ENCODE measurements at places on chromosomes 3 and 15. TPM values are rescaled to one million over a fixed set of nuclear protein-coding genes. Genes with fewer than 3 reads are reported as not detected.

The CATSPER2 gene
- 0.15 TPM for total RNA-seq

The KLHL40 gene
- total RNA-seq = not detected

The USP50 gene
- not detected for total RNA-seq

The SLC51B gene
- not detected for total RNA-seq

The HYKK gene
- total RNA-seq = 7.4 TPM

The DPPA2 gene
- not detected for total RNA-seq

The SPATA12 gene
- under 0.01 TPM for total RNA-seq

The GAP43 gene
- total RNA-seq = 0.50 TPM

The IL5RA gene
- total RNA-seq = not detected

The P2RY14 gene
- not detected for total RNA-seq

The ENTPD3 gene
- total RNA-seq = under 0.01 TPM

The SOX14 gene
- not detected for total RNA-seq

The UROC1 gene
- not detected for total RNA-seq

The DAPK2 gene
- 0.34 TPM for total RNA-seq

The ANKRD63 gene
- not detected for total RNA-seq

The MUC13 gene
- not detected for total RNA-seq

The EPHB3 gene
- 0.89 TPM for total RNA-seq

The LTK gene
- 0.50 TPM for total RNA-seq

The NOX5 gene
- total RNA-seq = not detected

The ALDH1L1 gene
- 0.15 TPM for total RNA-seq

The ARNT2 gene
- total RNA-seq = 8.4 TPM

The FSTL1 gene
- 332 TPM for total RNA-seq

The KLHL18 gene
- total RNA-seq = 14.0 TPM

The BRPF1 gene
- total RNA-seq = 11.4 TPM

The GOLGA6L7 gene
- total RNA-seq = not detected

The TGFBR2 gene
- total RNA-seq = 45.9 TPM

The MKRN2OS gene
- not detected for total RNA-seq

The LYZL4 gene
- total RNA-seq = not detected

The HRH1 gene
- 5.4 TPM for total RNA-seq

The BCL2A1 gene
- total RNA-seq = not detected

The LRRIQ4 gene
- not detected for total RNA-seq

The TMEM108 gene
- 0.89 TPM for total RNA-seq

The CDC25A gene
- total RNA-seq = 16.5 TPM

The PLXND1 gene
- total RNA-seq = 56.7 TPM

The NANOGP8 gene
- total RNA-seq = not detected

The PRSS50 gene
- not detected for total RNA-seq

The TMA7 gene
- total RNA-seq = 317 TPM

The SAMMSON gene
- not detected for total RNA-seq

The SLC28A2 gene
- not detected for total RNA-seq

The FETUB gene
- total RNA-seq = not detected

The FOXL2NB gene
- total RNA-seq = not detected
